ENCODE measurements at places on chromosomes 2 and 18.

GRCh38 chr2:55779459-55780421 lies 86.1 kb upstream of the PNPT1 start:
- no peak for DNase-seq

GRCh38 chr2:132860220-132860619 lies 190.2 kb upstream of the LYPD1 start:
- DNase-seq = no peak

GRCh38 chr2:101111917-101112771 lies 39.0 kb downstream of the TBC1D8 start:
- DNase-seq = no peak

GRCh38 chr2:209663139-209663538 lies 108.5 kb upstream of the UNC80 start:
- no peak for DNase-seq

GRCh38 chr18:57890266-57890665 lies 87.2 kb upstream of the ATP8B1 start:
- DNase-seq = no peak

GRCh38 chr2:127641133-127641532 lies 4.8 kb upstream of the GPR17 start:
- DNase-seq = no peak

DNA sequence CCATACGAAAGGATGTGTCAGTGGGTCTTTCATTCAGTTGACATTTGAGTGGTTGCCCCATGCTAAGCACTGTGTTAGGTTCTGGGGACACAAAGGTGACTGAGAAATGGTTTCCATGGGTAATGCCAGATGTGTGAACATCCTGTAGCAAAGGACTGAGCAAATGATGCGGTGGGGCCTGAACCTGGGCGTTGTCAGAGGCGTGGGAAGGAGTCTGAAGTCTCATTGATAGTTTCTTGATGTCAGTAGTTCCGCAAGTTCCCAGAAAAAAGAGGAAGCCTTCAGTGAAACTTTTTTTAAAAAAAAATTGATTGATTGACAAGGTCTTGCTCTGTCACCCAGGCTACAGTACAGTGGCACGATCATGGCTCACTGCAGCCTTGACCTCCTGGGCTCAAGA lies 56.9 kb downstream of the LIMS1 start:
- DNase-seq = no peak

DNA sequence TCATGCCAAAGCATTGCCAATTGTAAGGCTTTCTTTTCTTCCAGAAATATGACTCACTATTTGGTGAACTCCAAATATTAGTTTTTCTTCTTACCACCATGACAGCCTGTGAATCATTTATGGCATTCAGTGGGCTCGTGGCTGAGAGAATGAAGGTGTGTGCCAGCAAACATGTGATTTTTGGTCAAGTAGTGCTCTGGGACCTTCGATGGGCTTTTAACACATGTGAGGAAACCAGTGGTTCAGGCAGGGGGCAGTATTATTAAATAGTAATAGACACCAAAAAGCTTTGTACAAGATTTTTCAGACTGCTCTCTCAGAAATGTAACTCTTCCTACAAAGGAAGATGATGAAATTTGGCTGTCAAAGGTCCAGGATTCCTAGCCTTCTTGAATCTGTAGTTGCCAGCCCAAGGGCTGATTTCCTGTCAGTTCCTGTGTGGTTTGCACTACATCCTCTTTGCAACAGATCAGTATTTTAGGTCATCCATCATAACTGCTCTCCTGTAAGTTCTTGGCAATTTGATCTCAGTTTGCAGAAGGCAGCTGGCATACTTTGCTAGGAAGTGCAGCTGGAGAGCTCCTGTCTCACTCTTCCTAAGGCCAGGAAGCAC lies 64.3 kb downstream of the BABAM2 start:
- DNase-seq = no peak

DNA sequence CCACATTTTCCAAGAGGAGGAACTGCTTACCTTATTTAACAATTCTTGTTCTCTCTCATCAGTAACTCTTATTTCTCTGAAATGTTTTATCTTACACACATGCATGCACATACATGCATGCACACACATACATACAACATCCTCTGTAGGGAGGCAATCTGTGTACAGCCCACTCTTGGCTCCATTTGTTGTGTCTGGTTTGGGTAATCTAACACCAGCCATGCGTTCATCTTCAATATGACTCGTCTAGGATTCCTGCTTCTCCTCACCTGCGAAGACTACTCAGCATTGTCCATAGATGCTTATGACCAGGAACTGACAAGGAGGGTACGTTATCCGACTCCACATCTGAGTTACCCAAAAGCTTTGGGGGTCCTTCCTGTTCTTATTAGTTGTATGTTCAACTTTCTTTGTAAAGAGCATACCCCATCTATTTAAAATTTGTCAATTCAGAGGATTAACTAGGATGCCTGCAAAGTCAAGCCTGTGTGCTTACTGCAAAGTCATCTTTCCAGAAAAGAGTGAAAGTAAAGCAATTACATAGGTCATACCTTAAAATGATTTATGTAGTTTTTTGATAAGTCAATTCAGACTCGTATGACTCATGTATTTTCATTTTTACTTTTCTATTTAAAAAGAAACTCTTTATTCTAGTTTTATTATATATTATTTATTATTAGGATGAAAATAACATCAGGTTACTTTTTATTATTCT lies 18.2 kb downstream of the LYPD6B start:
- no peak for DNase-seq

- DNase-seq = no peak
Observed at GRCh38 chr2:189474526-189474925, 33.3 kb downstream of the WDR75 start.

- DNase-seq = no peak
Observed at GRCh38 chr2:232502511-232502910, 14.9 kb upstream of the ECEL1 start.

DNA sequence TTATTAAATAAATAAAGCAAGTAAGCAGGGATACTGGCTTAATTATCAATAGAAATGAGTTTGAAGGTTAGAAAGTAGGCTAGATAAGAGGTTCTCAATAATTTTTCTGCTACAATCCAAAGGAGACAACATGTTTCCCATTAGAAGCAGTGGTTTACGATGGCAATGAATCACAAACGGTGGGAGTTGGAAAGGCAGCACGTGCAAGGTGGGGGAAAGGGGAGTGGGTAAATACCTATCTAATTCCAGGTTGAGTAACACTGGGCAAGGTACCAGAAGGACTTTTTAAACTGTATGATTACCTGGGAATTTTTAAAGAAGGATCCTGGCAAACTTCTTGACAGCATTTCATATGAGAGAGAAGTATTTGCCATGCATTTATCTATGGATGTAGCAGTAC lies 289.9 kb downstream of the NBAS start:
- no peak for DNase-seq

DNA sequence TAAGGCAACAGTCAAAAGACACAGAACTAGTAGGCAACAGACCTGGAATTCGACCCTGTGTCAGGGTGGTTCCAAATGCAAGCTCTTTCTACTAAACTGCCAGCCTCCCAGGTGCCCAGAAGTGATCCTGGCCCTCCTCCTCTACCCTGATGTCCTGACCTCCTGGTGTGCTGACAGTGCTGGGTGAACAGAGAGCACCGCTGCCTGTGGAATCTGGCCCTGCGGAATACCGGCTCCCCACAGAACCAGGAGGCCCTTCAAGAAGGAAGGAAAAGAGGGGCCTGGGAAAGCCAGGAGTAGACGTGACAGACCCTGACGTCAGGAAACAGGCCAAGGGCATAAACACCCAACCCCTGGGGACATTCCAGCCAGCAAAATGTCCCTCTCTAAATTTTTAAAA lies 120.3 kb downstream of the NOL10 start:
- no peak for DNase-seq

Measured in nucleus accumbens (tissue), 56 donors.